GM23248 (cell line): ENCODE measurements at places on chromosomes 11 and 22. TPM values are rescaled to one million over a fixed set of nuclear protein-coding genes. Genes with fewer than 3 reads are reported as not detected.

OR10D3 gene
- not detected in 2 replicates for polyA plus RNA-seq

EIF3L gene
- polyA plus RNA-seq, result 201 and 206 TPM in 2 replicates

KRTAP5-8 gene
- polyA plus RNA-seq, result not detected in 2 replicates

ZNF215 gene
- polyA plus RNA-seq, result 5.4 and 5.6 TPM in 2 replicates

OR2D2 gene
- not detected in 2 replicates for polyA plus RNA-seq

SCUBE2 gene
- 0.67 and 1.3 TPM in 2 replicates for polyA plus RNA-seq

- no peak for DNase-seq
These were observed 139.5 kb upstream of the TTC12 start for GRCh38 chr11:113174882-113175281.

DNA sequence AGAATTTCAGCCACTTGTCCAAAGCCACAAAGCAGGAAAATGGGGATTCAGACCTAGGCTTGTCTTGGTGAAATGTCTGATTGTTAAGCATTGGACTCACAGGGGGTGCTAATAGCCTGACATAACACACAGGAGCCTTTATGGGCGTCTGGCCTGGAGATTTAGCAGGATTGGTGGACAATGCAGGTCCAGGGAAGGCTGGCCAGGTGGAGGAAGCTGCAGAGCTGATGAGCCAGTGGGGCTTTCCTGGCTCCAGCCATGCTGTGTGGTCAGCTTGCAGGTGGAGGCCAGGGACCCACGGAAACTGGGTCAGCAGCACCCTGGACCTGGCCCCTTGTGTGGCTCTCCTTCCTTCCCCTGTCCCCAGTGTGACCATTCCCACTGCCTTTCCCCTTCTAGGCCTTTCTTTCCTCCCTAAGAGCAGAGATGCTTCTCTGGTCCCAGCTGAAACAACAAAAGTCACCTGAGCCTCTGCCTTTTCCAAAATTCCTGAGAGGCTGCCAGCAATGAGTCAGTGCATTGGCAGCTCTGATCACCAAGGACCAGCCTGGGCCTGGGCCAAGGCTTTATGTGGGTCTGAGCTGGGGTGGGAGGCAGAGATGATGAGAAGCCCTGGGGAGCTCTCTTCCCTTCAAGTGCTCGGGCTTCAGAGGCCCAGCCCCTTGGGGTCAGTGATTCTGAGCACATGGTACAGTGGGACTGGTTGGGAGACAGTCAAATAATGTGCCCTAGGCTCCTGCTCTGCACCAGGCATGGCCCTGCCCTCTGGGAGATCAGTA is 85.2 kb downstream of the CCDC81 start:
- peak; percentile 85 for DNase-seq

DNA sequence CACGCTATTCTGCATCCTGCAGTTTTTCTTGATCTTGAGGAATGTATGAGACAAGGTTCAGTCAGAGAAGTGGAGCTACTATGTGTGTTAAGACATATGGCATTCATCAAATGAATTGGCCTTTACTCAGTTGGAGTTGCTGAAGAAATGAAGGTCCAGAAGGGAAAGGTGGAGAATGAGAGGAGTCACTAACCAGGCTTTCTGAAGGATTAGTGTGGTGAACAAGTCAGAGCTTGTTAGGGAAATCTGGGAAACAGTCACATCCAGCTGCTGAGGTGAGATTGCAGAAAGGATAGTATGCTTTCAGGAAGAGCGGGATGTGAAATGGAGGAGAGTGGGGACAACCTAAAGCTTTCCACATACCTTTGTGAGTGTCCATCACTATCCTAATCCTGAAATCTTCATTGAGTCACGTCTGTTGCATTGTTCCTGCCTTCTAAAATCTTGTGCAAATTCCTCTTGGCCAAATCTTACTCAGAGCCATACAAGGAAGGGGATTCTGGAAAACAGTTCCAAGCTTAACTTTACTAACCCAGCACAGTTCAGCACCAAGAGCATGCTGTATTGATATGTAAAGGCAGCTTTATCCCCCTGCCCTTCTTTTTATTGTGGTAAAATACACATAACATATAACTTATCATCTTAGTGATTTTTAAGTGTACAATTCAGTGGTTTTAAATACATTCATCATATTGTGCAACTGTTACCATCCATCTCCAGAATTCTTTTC is 11.4 kb upstream of the PITPNB start:
- DNase-seq, result peak; percentile 49

GRCh38 chr11:2275334-2276279 is 5.2 kb upstream of the ASCL2 start:
- DNase-seq, result no peak

DNA sequence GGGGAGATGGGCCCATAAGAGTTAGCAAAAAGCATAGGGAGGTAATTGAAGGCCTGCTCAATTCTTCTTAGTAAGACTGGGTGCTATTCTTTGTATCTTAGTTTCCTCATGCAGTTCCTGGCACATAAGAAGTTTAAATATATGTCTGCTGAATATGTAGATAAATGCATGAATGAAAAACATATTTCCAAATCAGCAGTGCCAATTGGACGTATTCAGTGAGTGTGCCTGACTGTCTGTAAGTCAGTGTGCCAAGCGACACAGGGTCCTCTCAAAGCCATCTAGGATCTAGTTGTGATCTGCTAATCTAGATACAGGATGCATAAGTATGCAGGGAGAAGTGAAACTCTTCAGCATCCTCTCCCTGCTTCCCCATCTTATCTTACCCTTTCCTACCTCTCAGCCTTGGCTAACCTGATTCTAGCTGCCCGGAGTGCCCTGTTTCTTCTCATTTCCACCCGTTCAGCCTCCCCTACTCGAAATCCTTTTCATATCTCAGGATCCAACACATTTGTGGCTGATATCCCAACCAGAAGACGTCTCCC is 91.1 kb upstream of the SORL1-AS1 start:
- no peak for DNase-seq

- no peak for DNase-seq
These were observed 2.2 kb downstream of the GANAB start for GRCh38 chr11:62644220-62644619.

DNA sequence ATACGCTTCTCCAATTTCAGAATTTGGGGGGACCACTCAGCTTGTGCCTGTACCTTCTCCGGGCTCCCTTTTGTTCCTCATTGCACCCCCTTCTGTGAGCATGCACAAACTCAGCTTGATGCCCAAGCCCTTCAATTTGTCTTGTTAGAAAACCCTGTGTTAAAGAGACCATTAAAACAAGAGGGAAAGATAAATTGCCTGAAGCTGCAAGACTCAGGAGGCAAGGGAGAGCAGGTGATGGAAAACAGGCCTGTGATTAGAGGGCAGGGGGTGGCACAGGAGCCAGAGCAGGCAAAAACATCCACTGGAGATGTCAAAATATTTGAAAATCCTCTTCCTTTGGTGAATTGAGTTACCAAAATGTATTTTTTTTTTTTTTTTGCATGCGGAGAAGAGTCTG is 121.7 kb downstream of the MIAT start:
- DNase-seq, result no peak

GRCh38 chr22:43217285-43218030 is 30.5 kb upstream of the TTLL12 start:
- no peak for DNase-seq

GRCh38 chr22:43272869-43273318 is 70.3 kb downstream of the SCUBE1 start:
- no peak for DNase-seq

- peak; percentile 44 for DNase-seq
These were observed 84.1 kb downstream of the PDE2A start for GRCh38 chr11:72589802-72590761.

DNA sequence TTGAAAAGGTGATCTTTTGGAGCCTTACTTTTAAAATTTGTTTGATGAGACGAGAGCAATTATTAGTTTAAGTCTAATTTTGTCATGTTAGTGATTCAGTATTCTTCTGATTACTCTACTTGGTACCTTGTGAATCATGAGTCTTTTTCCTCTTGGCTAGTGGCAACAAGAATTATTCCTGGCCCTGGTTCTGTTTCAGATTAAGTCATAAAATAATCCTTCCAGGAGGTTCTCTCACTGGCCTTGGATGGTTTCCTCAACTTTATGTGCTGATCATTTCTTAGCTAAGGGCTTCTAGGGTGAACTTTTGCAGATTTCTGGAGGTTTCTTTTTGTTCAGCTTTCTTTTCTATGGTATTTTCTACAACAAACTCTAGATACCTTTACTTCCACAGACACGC is 741.8 kb upstream of the LUZP2 start:
- peak; percentile 54 for DNase-seq
